ENCODE measurements at places on chromosomes 4 and X.

- no peak for DNase-seq
Measured at GRCh38 chrX:49075347-49075746, 1.5 kb upstream of the PRAF2 start.

GRCh38 chrX:119647552-119648420 lies 41.6 kb upstream of the NKRF start:
- DNase-seq: no peak

DNA sequence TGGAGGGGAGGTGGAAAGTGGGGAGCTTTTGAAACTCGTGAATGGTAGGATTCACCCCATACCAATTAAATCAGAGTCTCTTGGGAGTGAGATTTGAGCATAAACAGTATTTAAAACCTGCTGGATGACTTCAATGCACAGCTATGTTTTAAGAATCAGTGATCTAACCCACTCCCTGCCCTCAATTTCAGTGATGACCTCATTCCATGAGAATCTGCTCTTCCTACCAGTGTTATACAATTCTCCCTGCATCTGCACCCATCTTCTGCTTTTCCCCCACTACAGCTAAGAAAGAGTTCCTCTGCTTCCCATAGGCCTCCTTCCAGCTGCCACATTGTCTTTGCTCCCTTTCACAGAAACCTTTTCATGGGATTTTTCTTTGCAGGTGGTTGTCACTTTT lies 18.3 kb upstream of the H2AZ1 start:
- no peak for DNase-seq

- no peak for DNase-seq
Measured at GRCh38 chr4:38514465-38515146, 149.4 kb upstream of the KLF3 start.

GRCh38 chr4:39446842-39447573 lies 11.7 kb downstream of the RPL9 start:
- DNase-seq: peak; percentile 7

- DNase-seq: peak; percentile 2
Measured at GRCh38 chrX:43559644-43560043, 96.5 kb upstream of the MAOA start.

DNA sequence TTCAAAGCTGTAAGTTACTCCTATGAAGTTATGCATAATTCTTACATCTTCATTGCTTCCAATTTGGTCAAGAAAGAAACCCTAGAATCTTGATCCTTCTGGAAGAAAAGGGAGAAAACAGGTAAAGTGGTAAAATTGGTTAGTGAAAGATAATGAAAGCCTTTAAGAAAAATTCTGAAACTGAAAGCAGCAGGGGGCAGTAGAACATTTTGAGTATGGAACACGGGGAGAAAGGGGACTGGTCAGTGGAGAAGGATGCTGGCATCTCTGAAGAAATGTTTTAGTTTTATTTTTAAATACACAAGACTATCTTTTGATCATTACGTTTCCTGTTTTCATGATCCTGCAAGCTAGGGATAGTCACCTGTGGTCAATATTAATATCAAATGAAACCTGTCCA lies 54.3 kb downstream of the SLIT2 start:
- no peak for DNase-seq

DNA sequence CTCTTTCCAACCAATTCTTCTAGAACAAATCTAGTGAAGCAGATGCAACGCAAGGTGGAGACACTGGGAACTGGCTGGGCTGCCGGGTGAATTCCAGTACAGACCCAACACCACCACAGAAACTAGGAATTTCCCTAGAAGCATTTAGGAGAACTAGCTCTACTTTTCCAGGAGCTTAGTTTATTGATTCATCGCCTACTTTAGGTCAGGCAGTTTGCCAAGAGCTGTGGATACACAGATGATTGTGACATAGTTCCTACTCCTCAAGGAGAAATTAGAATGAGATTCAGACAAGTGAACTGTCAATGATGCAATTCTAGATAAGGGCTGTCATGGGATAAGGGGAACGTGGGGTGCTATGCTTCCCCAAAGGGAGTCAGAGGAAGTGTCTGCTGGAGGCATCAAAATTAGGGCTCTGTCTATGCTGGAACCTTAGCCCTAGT lies 350.0 kb downstream of the CAMK2D start:
- DNase-seq: no peak

GRCh38 chrX:34884817-34885216 lies 57.8 kb upstream of the FAM47B start:
- DNase-seq: no peak

GRCh38 chr4:48340276-48340964 lies 909 bp upstream of the SLAIN2 start:
- no peak for DNase-seq

DNA sequence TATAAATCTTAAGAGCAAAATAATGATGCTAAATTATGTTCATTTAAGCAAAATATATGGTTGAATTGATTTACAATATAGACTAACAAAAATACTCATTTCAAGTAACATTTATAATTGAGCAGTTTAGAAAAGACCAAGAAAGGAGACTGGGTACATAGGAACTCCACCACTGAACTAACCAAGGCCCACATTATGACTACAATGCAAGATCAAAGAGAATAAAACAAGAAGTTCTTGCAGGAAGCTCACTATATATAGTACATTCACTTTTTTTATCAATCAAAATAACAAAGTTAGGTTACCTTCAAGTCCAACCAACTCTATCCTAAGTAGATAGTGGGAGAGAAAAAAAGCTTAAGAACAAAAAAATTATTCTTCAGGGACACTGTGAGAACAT lies 8.0 kb downstream of the CHIC2 start:
- DNase-seq: no peak

GRCh38 chr4:180696460-180697092 lies 1546.6 kb upstream of the TENM3 start:
- DNase-seq: no peak

GRCh38 chr4:54879576-54879975 lies 221.8 kb downstream of the KIT start:
- DNase-seq: no peak

- no peak for DNase-seq
Measured at GRCh38 chr4:41509451-41509866, 28.5 kb upstream of the LIMCH1 start.

DNA sequence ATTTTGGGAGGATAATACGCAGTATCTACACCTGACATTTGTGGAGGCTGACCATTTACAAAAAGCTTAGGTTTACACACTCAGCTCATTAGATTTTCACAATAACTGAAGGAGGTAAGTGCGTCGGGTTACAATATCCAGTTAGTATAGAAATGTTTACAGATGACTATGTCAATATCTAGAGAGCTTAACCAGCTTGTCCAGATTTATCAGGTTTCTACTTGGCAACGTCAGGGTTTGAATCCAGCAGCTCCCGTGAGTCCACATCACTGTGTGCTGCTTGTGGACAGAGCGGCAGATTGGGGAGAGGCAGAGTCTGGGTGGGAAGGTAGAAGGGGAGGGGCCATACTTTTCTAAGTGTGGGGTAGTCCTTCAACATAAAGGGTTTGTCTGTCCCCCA lies 28.3 kb downstream of the ARHGAP10 start:
- no peak for DNase-seq

- no peak for DNase-seq
Measured at GRCh38 chrX:19168609-19169008, 46.3 kb upstream of the ADGRG2 start.

DNA sequence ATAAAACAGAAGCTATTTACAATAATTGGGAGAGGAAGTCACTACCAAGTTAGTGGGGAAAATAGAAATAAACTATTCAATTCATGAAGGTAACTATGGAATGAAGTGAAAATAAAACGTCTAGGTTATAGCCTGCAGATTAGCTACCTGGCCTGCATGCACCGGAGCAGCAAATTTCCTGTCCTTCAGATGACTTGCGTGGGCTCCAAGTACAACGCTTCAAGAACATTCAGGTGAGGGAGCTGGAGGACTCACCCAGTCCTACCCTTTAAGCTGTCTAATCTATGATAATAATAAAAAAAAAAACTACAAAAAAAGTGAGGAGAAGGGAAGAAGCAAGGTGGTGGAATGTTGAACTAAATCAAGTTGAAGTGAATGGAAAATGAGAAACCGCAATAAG lies 13.2 kb downstream of the C4orf54 start:
- no peak for DNase-seq

DNA sequence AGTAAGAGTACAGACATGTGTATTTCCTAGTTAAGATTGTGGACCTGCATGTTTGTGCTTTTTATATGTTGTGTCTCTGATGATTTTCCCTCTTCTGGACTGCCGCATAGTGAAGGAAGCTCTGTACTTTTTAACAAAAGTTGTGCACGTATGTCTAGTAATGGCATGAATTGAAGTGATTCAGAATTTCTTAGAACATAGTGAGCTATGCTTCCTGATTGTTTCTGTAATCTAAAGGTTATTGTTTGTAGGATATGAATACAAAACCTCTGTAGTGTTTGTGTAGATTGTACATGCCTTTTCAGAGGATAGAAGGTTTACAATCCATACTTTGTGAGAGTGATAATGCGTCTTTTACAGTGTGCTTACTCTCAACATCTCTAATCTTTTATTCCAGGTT lies 37.0 kb upstream of the NUDT6 start:
- no peak for DNase-seq

DNA sequence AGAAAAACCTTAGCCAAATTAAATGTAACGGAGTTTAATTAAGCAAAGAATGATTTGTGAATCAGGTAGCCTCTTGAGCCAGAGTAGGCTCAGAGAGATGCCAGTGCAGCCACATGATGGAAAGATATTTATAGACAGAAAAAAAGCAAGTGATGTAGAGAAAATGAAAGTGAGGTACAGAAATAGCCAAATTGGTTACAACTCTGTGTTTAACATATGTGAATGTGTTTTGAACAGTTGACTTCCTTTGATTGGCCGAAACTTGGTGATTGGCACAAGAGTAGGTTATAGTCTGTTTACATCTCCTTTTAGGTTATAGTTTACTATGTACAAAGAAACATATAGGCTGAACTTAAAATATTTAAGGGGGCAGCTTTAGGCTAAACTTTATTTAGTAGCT lies 459.9 kb upstream of the BOD1L1 start:
- DNase-seq: no peak

- DNase-seq: no peak
Measured at GRCh38 chr4:151888367-151888866, 127.6 kb upstream of the GATB start.

DNA sequence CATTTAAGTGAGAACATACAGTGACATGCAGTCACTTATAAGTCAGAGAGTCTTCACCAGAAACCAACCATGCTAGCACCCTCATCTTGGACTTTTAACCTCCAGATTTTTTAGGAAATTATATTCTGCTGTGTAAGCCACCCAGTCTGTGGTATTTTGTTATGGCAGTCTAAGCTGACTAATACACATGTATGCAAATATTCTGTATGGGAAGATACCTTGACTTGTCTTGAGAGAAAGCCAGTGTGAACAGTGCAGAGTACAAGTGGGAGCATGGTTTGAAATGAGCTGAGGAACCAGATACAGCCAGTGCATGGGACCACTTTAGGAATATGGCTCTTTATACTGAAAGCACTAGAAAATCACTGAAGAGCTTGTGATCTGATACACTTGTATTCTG lies 110.4 kb upstream of the MAP9 start:
- no peak for DNase-seq

- DNase-seq: no peak
Measured at GRCh38 chr4:167185465-167185864, 48.8 kb downstream of the SPOCK3 start.

GRCh38 chr4:2846172-2846571 lies 2.5 kb downstream of the ADD1 start:
- no peak for DNase-seq

- peak; percentile 20 for DNase-seq
Measured at GRCh38 chrX:131816551-131817136, 206.5 kb upstream of the STK26 start.

- DNase-seq: no peak
Measured at GRCh38 chr4:31051151-31051550, 331.0 kb downstream of the PCDH7 start.

DNA sequence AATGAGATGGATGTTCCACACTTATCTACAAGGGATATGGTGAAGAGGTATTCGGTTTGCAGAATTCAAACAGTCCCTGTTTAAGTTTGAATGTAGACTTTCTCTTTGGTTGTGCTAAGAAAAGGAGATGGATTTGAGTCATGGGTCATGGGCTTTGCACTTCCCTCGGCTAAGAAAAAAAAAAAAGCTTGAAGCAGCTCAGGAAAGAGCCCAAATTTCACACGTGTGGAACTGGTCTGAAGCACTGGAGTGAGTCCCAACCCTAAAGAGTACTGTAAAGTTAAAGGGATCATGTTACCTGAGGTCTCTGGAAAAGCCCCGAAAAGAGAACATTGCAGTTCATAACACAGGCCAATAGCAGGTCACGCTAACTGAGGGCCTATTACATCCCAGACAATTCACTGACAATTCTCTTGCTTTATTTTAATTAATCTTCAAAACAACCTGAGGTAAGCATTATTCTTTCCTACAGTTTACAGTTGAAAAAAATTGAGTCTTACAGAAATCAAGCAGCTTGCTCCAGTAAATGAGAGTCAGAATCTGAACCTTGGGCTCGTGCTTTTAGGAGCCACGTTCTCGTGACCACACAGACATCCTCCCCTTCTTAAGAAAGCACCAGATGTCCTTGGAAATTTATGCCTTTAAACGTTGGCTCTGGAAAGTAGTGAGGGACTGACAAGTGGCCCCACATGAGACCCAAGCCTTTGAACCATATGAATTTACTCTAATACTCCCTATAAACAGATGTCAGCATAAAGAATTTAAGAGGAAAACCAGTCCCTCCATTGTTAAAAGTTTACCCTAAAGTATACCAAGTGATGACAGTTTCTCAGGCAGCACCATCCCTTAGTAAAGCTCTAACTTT lies 89.3 kb downstream of the MAD2L1 start:
- DNase-seq: no peak

DNA sequence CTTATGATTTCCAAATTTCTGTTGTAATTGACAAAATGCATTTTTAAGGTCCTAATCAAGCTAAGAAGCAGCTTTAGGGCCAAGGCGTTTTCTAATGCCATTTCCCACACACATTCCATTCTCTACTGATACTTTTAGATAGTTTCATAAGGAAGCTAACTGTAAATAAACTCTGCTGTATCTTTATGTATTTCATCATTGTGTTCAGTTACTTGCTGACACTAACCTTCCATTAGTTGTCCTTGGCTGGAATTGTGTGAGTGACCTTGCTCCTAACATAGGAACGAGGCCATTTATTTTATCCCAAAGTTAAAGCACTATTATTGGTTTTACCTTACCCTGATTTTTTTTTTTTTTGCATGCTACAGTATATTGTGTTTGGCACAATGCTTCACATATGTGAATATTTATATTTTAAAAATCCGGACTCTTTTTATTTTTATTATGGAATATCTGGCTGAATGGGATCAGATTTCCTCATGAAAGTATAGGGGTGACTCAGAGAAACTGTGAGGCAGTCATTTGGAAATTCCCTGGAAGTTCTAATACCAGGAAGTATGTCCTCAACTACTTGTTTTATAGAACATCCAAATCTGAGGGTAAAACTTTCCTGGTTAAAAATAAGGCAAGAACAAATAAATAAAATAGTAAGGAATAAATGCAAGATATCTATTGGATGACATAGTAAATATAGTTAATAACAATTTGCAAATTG lies 62.7 kb upstream of the SORBS2 start:
- no peak for DNase-seq

- DNase-seq: no peak
Measured at GRCh38 chr4:110270492-110271197, 72.2 kb upstream of the ELOVL6 start.
